Mucosa of descending colon (tissue), 3 donors: ENCODE measurements at places on chromosomes 5 and 9. TPM values are rescaled to one million over a fixed set of nuclear protein-coding genes. Genes with fewer than 3 reads are reported as not detected.

GRCh38 chr9:82101475-82101874 is 112.9 kb downstream of the SPATA31D1 start:
- DNase-seq = no peak

DNA sequence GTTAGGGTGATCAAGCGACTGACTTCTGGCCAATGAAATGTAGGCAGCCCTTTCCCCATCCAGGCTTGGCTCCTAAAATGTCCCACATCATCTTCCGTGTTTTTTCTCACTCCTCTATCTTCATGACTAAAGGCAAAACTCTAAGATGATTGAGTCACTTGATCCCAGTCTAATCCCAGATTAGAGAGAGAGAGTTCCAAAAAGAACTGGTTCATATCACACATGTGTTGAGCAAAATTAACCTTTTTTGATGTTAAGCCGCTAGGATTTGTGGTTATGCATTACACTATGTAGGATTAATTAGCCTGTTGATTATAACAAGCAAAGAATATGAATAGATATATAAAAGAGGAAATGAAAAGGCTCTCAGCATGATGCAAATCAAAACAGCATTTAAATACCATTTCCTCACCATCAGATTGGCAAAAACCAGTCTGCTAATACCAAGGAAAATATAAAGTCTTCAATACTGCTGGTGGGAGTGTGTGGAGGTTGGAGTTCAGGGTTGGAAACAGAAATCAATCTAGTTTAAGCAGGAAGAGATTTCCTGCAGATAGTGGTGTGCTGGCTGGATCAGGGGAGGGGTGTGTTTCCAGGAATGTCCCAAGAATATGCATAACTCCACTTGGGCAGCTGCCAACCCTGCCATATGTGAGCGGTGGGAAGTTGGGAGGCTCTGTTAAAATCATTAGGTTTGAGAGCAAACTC is 187.6 kb upstream of the S1PR3 start:
- no peak for DNase-seq

Gene ADAMTSL2
- 1.5 TPM for total RNA-seq

Gene TSSK1B
- not detected for total RNA-seq

Gene PRR7
- 1.2 TPM for total RNA-seq

Gene MCC
- 7.4 TPM for total RNA-seq

Gene PCDHB9
- 0.70 TPM for total RNA-seq

- DNase-seq = no peak
These were observed 445.9 kb downstream of the CHSY3 start for GRCh38 chr5:130350131-130350530.

Gene G3BP1
- 127 TPM for total RNA-seq

- no peak for DNase-seq
These were observed 219.1 kb downstream of the FANCC start for GRCh38 chr9:95098391-95098921.

Gene RORB
- not detected for total RNA-seq

DNA sequence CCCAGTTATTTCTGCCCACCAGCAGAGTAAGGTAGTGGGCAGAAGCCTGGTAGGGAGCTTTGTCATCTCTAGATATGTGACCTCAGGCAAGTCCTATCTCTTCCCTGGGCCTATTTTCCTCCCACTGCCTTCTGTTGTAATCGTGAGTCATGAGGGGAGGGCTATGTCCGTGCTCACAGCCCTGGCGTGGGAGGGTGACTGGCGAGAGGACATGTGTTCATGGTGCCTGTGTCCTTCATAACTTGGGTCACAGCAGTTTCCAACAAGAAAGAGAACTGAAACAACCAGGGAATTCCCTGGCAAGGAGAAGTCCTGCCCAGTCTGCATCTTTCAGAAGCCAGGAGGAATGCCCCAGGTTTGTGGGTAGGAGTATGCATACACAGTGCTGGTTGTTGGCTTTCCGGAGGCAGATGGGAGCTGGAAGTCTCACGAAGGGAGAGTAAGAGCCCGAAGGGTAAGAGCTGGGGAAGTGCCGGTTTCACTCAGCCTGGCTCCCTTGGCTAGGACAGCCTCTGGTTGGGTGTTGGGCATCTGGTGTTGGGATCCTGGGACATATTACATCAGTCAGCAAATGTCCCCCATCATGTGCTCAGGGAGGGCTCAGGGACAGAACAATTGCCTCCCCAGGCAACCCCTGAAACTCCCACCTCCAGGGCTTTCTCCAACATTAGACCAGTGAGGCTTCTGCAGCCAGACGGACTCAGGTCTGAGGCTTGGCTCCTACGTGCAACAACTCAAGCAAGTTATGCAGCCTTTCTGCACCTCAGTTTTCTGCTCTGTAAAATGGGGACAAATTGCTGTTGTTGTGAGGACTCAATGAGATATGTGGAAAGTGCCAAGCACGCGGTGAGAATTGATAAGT is 4.3 kb upstream of the TIFAB start:
- no peak for DNase-seq
